GM20000 (cell line): ENCODE measurements at places on chromosomes 16 and 17.

GRCh38 chr16:23110257-23110899, 38.9 kb downstream of the USP31 start:
- no peak for DNase-seq

GRCh38 chr17:75881678-75882454, 3.5 kb upstream of the TRIM47 start:
- no peak for DNase-seq

GRCh38 chr17:61409301-61410112, 9.9 kb downstream of the TBX2 start:
- DNase-seq = peak; percentile 83

GRCh38 chr17:2958706-2959222, 104.6 kb downstream of the OR1D5 start:
- no peak for DNase-seq

DNA sequence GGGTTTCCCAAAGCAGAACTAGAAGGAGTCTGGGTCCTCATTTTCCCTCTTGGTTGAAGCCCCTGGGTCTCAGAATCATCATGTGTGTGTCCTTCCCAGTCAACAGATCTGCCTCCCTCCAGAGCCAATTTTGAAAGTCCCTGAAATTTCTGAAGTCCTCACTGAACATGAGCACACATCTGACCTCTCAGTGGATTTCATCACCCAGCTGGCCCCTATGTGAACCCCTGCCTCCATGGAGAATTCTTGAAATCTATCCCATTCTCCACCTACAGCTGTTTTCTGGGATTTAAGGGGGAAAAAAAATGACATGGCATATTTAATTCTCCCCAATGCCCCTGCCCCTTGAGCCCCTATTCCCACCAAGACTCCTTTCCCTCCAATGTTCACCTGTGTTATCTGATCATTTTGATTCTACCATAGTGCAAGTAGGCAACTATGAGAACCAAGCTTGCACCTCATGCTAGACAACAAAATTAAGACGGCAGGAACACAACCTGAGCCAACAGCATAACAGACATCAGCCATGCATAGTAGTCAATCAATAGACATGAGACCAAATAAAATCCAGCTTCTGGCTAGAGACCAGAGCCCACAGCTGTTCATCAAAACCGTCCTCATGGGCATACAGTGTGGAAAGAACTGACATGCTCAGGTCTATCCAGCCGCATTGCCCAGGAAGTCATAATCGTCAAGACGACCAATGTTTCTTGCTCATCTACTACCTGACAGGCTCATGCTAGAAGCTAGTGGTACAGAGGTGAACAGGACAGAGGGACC, 14.9 kb downstream of the SOX9 start:
- no peak for DNase-seq

GRCh38 chr17:41728056-41728455, 6.4 kb downstream of the HAP1 start:
- DNase-seq = no peak

DNA sequence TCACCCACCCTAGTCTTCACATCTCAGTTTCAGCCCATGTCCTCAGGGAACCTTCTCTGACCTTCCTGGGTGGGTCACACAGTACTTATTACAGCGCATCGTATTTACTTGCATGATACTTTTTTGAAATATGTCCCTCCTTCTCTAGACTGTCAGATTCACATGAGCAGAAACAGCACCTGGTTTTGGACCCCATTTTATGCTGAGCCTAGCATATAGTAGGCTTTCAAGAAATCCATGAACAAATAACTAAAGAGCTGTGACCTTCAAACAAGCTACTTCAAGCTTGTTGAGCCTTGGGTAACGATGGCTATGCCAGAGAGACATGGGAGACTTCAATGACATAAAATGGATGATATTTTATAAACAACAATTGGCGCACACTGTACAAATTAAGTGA, 150.3 kb downstream of the GRIN2A start:
- no peak for DNase-seq

GRCh38 chr17:59439262-59439661, 107.8 kb downstream of the YPEL2 start:
- no peak for DNase-seq

DNA sequence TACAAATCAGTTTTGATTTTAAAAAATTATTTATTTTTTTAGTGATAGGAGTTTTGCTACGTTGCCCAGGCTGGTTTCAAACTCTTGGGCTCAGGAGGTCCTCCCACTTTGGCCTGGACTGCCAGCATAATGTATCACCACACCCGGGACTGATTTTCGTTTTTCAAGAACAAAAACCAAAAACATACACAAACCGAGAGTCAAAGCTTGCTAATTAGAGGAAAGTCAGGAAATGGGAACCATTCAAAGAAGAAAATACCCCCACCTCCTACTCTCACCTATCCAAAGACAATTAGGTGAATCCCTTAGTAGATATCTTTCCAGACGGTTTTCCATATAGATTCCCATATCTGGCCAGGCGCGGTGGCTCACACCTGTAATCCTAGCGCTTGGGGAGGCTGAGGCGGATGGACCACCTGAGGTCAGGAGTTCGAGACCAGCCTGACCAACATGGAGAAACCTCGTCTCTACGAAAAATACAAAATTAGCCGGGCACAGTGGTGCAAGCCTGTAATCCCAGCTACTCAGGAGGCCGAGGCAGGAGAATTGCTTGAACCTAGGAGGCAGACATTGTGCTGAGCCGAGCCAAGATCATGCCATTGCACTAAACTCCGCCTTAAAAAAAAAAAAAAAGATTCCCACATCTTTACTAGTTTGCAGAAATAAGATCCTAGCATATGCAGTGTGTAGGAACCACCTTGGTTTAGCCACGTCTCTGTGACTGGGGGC, 883 bp upstream of the SPN start:
- DNase-seq = no peak

- no peak for DNase-seq
Observed at GRCh38 chr16:5422047-5422446, 324.5 kb upstream of the EEF2KMT start.

GRCh38 chr17:75059369-75060345, 12.6 kb downstream of the KCTD2 start:
- no peak for DNase-seq

DNA sequence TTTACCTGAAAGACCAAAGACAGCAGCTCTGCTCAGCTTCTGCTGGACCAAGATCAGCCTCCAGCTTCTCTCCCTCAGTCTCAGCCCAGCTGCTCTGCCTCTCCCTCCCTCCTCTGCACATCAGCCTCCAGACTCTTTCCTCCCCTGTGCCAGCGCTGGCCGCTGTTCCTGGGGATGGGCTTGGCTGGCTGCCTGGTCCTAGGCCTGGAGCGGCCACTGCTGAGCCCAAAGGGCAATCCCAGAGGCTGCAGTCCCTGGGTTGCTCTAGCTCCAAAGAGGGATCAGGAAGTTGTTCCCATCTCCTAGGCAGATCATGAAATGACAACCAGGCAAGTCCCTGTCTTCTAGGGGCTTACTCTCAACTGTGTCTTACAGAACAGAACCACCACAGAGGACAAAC, 31.3 kb downstream of the DCUN1D3 start:
- no peak for DNase-seq

GRCh38 chr16:24504472-24505345, 34.7 kb upstream of the RBBP6 start:
- DNase-seq = peak; percentile 67
